ENCODE measurements at places on chromosomes 1 and 21.

DNA sequence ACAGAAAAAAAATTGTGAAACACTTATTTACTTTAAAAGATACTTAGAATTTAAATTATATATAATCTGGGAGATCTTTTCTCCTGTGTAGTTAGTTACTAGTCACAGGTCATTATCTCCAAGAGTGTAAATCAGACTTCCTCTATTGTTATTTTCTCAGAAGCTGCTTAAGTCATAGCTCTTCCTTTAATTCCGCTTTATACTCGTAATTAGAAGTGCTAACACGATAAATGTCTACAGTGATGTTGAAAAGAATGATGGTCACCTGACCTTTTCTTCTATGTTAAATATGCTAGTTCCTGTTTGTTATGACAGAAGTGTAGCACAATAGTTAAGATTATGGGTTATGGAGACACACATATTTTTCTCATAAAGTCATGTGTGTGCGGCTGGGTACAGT is 123.6 kb downstream of the TGFB2 start:
- DNase-seq: no peak

- DNase-seq: no peak
These were observed 22.5 kb downstream of the ZNF670 start for GRCh38 chr1:247056071-247056470.

DNA sequence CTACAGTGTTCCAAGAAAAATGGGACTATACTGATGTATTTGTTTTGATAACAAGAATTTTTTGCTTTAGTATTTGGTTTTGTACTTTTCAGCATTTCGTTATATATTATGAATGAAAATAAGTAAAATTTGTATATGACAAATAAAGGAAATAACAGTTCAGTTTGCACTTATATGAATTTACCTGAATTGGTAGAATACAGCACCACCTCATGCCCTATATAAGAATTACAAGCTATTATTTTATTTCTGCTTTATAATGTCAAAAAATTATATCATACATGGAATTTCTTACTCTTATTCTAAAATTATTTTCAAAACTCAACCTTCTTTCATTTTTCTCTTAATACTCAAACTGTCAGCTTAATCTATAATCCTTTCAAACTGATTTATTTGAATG is 14.6 kb downstream of the EFCAB7 start:
- no peak for DNase-seq

- DNase-seq: no peak
These were observed 1.3 kb upstream of the COL6A1 start for GRCh38 chr21:45980271-45980670.

GRCh38 chr1:219092206-219092605 is 81.5 kb upstream of the LYPLAL1 start:
- DNase-seq: no peak

- DNase-seq: no peak
These were observed 62.9 kb downstream of the TRABD2B start for GRCh38 chr1:47934243-47934805.

DNA sequence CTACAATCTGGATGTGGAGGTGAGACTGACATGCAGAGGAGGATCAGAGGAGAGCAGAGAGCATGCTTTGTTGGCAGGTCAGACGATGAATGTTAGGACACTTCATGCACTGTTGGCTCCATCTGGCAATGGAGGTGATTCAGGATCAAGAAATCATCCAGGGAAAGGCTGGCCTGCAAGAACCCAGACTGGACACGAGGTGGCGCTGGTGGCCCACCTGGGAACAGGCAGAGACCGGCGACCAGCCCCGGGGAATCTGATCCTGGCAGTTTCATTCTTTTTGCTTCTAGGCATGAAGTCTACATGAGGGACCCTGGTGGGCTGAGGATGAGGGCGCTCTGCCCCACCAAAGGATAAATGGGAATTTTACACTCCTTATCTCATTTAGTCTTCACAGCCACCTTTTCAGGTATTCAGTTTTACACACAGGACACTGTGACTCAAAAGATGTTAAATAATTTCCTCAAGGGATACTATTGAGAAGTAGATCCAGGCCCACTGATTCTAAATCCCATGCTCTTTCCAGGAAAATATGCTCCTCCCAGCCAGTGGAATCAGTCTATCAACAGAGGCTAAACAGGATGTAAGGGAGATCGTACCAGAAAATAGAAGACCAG is 26.2 kb upstream of the SCMH1 start:
- DNase-seq: peak; percentile 50

- DNase-seq: no peak
These were observed 18.7 kb upstream of the RAP1A start for GRCh38 chr1:111600886-111601386.

GRCh38 chr1:174911606-174912005 is 88.1 kb upstream of the CACYBP start:
- DNase-seq: no peak

DNA sequence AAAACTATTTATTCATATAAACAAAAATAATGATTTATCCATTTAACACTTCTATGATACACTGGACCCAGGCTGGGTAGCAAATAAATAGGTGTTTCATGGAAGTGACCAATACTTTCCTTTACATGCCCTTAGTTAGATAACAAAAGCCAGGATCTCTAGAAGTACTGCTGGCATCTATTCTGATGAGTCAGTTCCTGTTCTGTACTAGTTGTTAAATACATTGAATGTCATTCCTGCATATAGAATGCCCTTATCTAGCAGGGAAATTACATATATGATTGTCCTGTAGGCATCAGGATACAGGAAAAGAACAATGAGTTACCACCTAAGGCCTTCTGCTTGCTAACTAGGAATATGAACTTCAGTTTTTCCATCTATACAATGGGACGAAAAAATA is 130.8 kb downstream of the HFM1 start:
- DNase-seq: no peak
